ENCODE measurements at places on chromosomes 5 and 9.

DNA sequence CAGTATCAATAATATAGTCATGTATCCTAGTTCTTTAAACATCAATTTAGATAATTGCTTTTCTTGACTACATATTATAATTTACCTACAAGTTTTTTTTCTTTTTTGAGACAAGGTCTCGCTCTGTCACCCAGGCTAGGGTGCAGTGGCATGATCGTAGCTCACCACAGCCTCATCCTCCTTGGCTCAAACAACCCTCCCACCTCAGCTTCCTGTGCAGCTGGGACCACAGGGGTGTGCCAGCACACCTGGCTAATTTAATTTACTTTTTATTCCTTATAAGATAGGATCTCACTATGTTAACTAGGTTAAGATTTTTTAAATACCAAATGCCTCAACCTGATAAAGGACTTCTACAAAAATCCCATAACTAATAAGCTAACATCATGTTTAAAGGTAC is 21.1 kb downstream of the UIMC1 start:
- DNase-seq, result peak; percentile 12

- DNase-seq, result no peak
Observed at GRCh38 chr5:92163906-92164305, 780.8 kb upstream of the ARRDC3 start.

- DNase-seq, result no peak
Observed at GRCh38 chr5:76771705-76772405, 47.0 kb upstream of the F2RL1 start.

DNA sequence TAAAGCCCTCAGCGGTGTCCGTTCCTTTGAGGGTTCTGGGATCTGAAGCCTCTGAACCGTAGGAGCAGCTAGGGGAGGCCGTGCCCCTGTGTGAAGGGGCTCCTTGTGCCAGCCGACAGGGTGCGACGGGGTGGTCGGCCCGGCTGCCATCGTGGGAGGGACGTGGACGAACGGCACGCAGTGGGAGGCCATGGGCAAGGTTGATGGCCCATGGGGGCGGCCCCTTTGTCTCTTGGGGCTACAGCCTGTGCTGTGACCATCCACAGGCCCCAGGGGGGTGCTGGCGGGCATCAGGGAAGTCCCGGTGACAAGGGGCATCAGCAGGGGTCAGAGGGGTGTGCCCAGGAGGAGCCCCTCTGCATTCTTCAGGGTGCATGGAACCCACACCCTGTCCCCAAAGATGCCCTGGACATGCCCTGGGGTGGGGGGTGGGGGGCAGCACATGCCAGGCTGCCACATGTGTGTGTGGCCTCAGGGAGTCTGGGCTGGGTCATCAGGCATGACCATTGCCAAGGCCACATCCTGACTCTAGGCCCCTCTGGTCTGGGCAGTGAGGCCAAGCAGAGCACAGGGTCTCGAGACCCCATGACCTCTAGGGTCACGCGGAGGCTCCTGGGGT is 49.6 kb upstream of the CACNA1B start:
- DNase-seq, result no peak

DNA sequence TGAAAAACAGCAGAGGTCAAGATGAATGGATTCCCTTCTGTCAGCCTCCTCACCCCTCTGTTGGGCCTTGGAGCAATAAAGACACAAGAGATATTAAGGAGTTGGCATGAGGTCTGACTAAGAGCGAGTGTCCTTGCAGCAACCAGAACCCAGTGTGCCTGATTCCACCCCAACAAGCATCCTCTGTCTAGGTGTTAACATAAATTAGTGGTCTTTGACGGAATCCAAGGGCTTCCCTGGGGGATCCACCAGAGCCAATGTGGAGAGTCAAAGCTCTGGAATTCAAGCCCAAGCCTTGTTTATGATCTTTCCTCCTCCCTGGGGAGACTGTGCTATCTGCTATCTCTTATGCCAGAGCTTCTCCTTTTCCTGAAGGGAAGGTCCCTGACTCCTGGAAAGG is 128.1 kb upstream of the SMIM23 start:
- no peak for DNase-seq

- no peak for DNase-seq
Observed at GRCh38 chr5:112820246-112820645, 40.8 kb upstream of the SRP19 start.

GRCh38 chr9:78031444-78031892 is at the start of gene GNAQ:
Gene GNAQ, minus strand, starts transcription at chr9:78031811. Its CDS starts 576 bp downstream, at chr9:78031235.
- peak; percentile 16 for DNase-seq

DNA sequence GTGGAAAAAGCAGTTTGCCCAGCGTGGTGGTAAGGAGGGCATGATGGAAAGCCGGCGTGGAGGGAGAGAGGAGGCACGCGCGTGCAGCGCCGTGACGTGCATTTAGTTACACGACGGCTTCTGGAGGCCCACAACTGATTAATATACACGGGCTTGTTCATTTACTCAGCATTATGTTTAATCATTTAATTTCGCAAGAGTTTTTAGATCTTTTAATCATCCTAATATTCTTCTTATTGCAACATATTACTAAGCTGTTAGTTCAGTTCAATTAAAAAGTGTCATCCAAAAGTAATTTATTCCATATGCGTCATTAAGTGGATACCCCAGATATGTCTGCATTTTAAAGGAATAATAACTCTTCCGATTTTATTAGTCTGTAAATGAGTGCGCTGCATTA is 220.5 kb downstream of the HSPA4 start:
- DNase-seq, result no peak

GRCh38 chr5:63596254-63596653 is 366.0 kb downstream of the HTR1A start:
- no peak for DNase-seq

DNA sequence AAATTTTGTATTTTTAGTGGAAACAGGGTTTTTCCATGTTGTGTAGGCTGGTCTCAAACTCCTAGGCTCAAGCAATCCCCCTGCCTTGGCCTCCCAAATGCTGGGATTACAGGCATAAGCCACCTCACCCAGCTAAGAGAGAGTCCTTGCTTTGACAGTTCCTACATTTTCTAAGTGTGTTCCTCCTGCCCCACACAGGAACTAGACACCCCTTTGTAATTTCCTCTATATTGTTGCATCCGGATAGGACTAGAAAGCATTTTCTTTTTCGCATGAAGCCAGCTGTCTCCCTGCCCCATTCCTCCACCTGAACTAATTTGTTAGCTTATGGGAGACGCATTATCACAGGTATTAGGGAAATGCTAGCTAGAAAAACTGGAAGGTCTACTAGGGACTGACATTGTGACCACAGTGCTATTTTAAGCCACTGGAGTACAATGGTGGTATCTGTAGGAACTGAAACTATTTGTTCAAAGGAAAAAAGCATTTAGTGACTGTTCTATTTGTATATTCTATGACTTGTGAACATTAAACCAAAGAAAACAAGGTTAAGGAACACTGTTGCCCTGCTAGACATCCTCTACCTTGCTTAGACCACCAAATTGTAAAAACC is 214.1 kb downstream of the SMARCA2 start:
- no peak for DNase-seq

DNA sequence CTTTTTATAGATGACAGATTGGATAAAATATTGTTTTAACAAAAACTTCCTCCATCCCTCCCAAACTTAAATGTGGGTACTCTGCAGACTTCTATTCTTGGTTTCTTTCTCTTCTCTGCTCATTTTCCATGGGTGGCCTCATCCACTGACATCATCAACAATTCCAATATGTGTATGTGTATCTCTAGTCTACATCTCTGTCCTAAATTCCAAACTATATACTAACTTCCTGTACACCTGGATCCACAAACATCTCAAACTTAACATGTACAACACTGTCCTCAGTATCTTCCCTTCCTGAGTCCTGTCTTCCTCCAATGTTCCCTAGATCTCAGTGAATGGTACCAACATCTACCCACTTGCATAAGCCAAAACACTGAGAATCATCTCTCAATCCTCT is 28.5 kb upstream of the CDK5RAP2 start:
- no peak for DNase-seq

DNA sequence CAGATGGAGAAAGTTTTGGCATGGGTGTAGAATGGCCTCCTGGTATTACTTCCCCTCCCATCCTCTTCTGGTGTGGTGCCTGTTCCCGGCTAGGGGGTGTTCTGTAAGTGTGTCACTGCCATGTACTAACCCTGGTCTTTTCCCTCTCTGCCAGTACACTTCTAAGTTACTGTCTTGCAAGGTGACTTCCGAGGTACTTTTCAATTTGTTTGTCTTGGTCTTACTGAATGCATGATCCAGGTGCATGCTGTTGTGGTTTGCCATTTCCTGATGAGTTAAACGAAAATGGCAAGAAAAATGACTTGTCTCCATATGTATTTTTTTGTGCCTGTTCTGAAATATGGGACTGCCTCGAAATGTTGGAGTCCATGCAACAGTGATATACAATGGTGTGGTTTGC is 46.0 kb downstream of the C9orf152 start:
- DNase-seq, result no peak

DNA sequence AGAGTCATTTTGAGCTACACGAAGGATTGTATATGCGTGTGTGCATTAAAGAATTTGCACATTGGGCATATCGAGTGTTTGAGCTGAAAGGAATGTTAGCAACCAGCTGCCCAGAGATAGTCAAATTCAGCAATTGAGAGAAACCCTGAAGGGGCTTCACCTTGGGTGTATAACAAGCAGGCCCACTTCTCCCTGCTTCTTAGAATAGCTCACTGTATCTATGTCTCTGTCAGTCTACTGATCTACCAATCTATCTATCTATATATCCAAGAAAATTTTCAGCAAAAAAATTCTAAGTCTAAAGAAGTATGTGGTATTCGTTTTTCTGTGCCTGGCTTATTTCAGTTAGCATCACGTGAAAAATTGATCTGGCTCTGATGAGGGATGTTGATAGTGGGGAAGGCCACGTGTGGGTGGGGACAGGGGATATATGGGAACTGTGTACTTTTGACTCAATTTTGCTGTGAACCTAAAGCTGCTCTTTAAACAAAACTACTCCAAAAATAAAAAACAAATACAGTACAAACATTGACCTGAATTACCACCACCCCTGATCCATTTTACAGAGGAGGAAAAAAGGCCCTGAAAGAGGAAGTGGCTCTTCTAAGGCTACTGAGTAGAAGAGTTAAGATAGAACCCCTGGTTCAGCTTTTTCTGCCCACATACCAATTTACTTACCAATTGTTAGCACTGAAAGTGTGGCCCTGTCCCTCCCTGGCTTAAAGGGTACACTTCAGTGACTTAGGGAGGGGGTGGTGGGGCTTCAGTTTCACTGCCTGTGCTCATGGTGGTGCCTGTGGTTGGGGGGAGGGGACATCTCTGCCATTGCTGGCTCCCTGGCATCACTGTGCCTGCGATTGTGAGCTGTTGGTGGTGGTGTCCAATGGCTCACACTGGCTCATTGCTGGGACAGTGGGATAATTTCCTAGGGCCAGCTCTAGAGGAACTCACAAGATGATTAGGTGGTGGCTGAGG is 141.8 kb downstream of the DOCK2 start:
- DNase-seq, result no peak

- DNase-seq, result no peak
Observed at GRCh38 chr9:34408173-34408572, 31.5 kb upstream of the MYORG start.

GRCh38 chr5:74624501-74624900 is 16.0 kb downstream of the ENC1 start:
- DNase-seq, result no peak

DNA sequence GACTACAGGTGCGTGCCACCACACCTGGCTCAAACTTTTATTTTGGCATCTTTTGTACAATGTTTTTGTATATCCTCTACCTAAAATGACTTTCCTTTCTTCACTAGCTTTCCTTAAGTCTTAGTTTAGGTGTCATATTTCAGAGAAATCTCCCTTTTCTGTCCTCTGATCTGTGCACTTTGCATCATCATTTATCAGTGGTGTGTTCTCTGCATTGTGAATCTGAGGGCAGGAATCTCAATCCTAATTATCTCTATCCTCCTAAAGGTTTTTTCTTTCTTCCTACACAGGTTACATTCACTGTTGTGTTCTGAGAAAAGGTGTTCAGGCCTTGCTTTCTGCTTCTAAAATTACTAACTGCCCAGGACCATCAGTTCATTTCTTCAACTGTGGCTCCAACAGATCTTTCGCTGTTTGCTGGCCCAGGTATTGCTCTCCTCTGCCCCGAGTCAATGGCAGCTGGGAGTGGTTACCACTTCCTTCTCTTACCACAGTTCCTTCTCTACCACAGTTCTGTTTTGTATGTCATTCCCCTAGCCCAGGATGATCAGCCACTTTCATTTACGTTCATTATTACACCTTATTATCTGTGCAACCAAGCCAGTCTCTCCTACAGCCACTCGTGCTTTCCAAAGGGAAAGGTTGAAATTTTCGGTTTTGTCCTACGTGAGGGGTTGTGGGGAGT is 14.0 kb downstream of the TGFBR1 start:
- DNase-seq, result peak; percentile 31

DNA sequence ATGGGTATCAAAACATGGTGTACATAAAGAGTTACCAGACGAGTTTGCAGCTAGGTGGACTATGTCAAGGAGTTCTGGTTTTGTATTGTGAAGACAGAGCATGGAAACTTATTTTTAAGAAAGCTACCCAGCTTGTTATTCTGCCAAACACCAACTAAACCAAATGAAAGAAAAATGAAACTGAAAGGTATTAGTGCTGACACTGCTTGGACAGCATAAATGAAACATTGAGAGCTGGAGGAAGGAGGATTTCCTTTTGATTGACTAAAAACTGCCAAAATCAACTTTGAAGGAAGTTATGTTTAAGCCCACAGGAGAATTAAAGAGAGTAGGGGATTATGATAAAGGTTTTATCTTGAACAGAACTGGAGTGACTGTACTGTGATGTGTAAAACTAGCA is 766.2 kb downstream of the PTPRD start:
- no peak for DNase-seq

All from activated T-cell treated with anti-CD3 and anti-CD28 coated beads for 1 hour (primary cell).